Mesothelial cell of epicardium (in vitro differentiated cells): ENCODE measurements at places on chromosomes 1 and 21.

DNA sequence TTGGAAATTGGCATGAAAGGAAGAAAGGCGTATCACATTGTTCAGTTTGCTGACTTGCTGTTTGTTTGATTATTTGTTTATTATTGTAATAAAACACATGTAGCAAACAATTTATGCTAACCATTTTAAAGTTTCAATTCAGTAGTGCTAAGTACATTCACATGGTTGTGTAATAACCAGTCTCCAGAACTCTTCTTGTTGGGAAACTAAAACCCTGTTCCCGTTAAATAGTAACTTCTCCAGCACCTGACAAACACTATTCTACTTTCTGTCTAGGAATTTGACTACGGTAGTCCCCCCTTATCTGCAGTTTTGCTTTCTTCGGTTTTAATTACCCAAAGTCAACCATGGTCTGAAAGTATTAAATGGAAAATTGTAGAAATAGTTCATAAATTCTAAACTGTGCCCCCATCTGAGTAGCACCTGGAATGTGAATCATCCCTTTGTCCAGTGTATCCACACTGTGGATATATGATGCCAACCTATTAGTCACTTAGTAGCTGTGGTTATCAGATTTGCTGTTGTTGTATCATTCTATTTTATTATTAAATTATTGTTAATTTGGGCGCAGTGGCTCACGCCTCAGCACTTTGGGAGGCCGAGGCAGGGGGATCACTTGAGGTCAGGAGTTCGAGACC lies 5.5 kb downstream of the MORC3 start:
- no peak for DNase-seq

DNA sequence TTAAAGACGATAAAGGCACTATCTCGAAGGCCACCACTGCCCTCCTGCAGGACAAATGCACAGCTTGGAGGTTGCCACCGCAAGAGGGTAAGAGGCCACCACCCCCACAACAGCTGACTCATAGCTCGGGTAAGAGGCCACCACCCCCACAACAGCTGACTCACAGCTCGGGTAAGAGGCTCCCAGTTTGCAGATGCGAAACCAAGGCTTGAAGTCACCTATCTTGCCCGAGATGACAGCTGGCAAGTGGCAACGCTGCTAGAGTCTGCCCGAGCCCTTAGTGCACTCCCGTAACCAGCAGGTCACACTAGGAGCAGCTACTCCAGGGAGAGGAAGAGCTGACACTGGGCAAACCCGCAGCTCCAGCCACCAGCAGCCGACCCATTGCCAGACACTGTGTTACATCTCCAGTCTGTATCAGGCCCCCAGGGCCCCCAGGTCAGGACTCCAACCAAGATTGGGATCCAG lies 17.1 kb upstream of the SPSB1 start:
- DNase-seq = no peak

DNA sequence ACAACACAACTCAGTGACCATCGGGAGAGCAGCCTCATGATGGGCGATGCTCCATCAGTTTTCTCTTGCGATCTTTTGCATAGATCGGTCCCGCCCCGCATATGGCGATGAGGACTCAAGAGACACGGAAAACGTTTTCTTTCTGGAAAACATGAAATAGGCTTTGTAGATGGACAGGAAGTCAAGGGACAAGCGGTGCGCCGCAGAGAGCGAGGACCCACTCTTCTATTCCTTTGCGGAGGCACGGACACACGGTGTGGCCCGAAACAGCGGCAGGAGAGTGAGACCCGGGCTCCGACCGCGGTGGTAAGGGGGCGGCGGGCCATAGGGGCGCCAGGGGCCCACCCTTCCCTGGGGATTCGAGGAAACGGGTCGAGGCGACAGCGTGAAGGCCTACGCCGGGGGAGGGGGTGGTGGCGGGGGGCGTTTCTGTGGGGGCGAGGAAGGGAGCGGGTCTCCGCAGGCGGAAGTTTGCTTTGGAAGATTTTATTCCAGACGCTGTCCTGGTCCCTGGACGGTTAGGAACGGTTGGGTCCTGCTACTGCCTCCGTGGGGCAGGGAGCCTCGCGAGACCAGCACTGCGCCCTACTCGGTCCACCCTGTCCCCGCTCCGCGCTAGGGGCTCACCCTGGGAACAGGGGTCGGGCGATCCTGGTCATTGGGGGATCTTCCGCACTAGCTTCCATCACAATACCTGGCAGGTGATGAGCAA lies 796 bp upstream of the TDRKH start:
- no peak for DNase-seq

DNA sequence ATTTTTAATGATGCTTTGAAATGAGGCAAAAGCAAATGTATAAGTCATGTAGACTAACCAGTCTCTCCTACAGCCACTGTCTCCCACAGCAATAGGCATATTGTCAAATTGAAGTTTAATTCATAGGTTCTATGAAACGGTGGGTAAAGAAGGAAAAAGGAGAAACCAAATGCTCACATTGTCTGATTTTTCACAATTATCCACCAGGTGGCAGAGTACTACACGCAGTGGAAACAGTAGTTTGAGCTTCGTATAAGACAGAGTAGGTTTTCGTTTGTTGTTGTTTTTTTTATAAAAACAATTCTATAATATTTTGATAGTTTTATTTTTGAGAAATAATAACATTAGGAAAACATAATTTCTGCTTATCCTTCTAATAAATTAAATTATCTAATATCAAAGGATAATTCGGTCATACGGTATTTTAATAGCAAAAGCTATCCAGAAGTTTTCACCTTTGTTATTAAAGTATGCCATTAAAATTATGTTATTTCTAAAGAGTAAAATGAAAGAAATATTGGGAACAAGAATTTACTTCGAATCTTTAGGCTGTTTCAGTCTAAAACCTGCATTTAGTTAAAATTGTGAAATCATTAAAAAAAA lies 39.1 kb downstream of the TYW3 start:
- DNase-seq = no peak

DNA sequence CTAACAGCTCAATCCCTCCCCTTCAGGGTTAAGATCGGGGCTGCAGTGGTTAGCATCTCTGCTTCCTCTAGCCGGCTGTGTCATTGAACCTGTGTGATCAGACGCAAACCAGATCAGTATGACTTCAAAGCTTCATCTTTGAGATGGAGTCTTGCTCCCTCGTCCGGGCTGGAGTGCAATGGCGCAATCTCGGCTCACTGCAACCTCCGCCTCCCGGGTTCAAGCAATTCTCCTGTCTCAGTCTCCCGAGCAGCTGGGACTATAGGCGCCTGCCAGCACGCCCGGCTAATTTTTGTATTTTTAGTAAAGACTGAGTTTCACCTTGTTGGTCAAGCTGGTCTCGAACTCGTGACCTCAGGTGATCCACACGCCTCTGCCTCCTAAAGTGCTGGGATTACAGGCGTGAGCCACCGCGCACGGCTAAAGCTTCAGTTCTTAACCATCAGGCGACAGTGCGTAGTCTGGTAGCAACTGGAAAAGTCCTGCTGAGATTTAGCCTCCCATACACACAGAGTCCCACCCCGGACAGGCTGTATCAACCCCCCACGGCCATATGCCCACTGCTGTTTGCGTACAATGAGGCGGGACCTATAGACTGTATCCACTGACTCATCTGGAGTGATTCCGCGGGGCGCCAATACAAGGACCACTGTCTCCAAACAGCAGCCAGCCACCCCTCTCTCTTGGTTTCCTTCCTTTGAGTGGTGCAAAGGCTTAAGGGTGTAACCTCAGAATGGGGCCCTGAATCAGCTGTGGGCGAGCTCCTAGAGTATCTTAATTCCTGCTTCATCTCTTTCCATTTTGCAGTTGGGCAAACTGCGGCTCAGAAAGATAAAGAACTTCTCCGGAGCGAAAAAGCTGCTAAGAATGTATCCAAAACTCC lies 23.3 kb downstream of the CELA3A start:
- DNase-seq = no peak

- DNase-seq = no peak
These were observed 586.3 kb downstream of the LRRIQ3 start for GRCh38 chr1:73611681-73612080.

DNA sequence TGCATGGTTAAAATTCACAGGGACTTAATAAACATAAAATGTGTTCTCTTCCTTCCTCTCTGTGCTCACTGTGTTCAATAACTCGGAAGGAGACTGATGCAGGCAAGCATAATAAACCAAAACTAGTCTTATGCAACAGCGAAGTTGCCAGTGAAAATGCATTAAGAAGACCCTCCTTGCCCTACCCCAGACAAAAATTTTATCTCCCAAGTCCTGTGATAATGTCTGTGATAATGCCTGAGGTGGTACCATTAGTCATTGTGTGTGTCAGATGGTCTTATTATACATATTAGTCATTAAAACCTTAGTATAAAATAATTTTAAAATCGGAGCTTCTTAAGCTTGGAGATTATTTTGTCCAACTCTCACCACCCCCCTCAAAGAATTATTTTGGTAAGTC lies 97.8 kb downstream of the NGF start:
- no peak for DNase-seq

GRCh38 chr1:78348496-78349284 lies 142.1 kb upstream of the PTGFR start:
- no peak for DNase-seq

DNA sequence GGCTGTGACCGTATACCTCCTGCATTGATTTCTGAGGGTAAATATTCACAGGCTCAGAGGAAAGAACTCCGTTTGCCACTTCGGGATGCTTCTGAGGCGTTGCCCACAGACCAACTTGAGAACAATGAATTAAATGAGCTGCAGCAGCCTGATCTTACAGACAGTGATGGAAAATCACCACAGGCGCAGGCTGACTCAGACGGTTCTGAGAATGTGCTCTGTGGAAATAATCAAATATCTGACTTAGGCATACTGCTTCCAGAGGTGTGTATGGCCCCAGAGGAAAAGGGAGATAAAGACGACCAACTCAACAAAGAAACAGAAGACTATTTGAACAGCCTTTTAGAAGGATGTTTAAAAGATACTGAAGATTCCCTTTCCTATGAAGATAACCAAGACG lies 76.7 kb upstream of the SCCPDH start:
- no peak for DNase-seq

GRCh38 chr1:230860617-230861384 lies 7.5 kb downstream of the C1orf198 start:
- no peak for DNase-seq

DNA sequence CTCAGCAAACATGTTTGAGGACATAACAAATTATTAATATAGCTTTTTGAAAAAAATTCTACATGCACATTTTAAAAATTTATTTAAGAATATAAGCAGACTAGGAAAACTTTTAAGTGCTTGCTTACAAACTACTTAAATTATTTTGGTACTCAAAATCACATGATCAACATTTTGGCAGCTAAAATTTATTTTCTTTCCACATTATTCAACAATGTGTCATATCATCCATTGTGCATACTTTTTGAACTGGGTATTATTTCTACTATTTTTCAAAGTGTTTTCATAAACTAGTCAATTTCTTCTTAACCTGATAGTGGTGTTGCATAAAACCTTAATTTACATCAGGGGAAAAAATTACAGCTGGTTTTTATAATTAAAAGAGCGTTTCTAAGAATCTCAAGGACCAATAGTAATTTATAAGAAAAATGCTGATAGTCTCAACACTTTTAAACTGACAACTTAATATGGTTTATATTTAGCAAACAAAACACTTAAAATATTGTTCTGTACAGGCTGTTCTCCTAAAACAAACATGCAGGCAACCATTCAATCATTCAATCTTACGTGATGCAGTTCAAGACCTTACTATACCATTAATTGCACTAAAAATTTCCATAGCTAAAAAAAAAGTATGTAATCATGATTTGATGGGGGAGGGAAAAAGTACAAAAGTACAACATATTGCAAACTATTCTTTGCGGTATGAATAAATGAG lies 105.0 kb downstream of the GPATCH2 start:
- no peak for DNase-seq

- no peak for DNase-seq
These were observed 26.1 kb downstream of the IQGAP3 start for GRCh38 chr1:156546267-156546666.

DNA sequence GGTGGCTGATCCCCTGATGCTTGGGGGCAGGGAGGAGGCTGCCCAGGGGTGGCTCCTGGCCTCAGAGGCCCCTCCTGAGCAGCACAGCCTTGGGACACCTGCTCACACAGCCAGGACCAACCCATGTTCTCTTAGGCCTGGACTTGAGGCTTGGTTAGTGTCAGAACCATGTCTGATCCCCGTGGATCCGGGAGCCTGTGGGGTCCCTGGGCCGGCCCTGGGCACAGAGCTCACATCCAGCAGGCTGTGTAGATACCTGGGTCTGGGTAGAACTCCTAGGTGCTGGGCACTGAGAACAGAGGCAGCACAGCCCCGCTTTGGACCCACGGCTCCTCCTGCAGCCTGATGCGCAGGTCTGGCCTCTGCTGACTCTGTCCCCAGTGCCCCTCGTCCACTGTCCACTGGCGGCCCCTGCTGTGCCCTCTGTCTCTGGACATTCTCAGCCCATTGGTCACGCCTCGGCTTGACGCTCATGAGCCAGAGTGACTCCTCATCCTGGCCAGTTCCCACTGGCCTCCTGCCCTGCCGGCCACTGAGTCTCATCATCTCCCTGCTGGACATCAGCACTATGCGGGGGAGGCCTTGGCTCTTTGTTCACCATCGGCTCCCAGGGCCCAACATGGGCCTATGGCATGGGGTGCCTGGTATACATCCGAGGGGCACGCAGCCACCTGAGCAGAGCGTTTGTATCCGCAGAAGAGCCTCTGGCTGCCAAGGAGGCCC lies 70.2 kb downstream of the TRIM11 start:
- DNase-seq = no peak

- no peak for DNase-seq
These were observed 175.1 kb downstream of the FASLG start for GRCh38 chr1:172833954-172834353.

DNA sequence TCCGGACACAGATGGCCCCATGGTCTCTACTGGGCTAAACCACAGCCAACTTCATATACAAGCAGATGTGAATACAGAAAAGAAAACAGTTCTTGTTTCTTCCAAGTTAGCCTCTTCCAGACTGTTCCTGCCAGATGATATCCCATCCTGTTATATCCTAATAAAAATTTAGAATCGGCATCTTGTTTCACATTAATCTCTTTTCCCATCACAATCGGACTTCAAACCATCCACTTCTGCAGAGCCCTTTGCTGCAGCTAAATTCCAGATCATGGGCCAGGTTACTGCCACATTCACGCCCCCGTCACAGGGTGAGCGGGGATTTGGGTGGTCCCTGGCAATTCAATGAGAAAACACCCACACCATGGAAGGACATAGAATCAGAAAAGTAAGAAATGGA lies 57.2 kb downstream of the NPHP4 start:
- no peak for DNase-seq

DNA sequence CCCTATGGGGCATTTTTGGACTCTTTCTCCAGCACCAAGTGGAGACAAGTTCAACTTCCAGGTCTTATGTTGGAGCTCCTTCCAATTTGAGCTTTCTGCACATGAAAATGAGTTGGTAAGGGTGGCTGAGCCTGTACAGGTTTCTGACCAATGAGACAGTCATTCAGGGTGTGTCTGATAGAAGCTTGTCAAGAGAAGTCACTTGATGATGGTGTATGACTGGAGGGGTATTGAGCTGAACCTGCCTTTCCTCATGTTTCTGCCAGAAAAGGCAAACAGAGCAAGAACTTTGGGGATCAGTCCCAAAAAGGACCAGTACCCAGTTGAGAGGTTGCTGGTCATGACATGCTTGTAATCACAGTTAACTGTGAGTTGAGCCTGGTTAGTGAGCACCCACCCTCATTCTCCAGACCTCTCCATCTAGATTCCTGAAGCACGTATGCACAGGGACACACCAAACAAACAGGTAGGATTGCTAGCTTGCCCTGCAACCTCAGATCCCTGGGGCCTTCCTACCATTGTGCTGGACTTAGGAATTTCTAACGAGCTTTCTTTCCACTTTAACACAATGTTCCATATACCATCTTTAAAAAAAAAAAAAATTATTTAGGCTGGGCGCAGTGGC lies 26.6 kb downstream of the FAM89A start:
- no peak for DNase-seq

- DNase-seq = no peak
These were observed 30.3 kb upstream of the FMOD start for GRCh38 chr1:203381151-203381751.
